ENCODE measurements at places on chromosomes 5 and 9.

DNA sequence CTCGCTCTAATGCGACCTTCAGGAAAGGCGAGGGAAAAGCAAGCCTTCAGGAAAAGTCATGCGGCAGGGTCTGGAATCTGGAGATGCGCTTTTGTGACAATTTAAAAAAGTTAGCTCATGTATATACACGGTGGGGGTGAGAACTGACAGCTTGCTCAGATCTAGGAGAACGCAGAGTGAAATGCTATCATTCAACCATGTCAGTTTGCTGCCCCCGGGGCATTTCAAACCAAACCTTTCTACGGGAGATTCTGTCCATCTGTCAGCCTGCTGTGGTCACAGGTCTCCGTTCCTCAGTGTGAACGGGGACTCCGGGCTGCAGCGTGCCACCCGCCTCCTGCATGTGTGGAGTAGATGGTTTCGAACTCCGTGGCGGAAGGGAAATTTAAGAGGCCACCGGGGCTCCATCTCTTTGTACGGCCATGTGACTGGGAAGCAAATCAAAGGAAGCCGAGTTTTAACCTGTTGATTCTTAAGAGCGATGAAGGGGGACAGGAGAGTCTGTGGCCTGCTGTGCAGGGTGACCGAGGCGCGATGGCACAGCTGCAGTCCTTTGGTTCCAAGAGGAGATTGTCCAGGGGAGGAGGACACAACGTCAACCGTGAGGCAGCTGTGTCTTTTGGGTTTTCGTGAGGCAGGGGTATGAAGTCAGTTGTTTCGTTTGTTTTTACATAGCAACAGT, 45.9 kb downstream of the OTULIN start:
- DNase-seq, result no peak

DNA sequence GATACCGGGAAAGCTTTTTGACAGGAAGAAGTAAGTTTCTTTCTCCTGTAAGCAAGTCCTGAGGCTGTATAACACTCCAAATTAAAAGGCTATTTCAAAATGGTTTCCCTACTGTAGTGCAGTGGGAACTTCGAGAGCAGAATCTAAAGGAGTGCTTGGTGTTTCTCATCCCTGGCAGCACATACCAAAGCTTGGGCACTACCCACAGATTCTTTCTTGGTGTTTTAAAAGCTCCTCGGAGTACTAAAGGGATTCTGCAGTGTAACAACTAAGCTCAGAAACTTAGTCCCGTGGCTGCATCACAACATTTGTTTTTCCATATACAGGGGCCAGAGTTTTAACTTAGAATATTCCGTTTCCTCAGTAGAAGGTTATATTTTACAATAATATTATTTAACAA, 5.6 kb upstream of the APC start:
- no peak for DNase-seq

- no peak for DNase-seq
Measured at GRCh38 chr9:129665814-129666520, 520 bp downstream of the PRRX2 start.

GRCh38 chr9:20658677-20659473, 25.2 kb upstream of the FOCAD start:
- no peak for DNase-seq

DNA sequence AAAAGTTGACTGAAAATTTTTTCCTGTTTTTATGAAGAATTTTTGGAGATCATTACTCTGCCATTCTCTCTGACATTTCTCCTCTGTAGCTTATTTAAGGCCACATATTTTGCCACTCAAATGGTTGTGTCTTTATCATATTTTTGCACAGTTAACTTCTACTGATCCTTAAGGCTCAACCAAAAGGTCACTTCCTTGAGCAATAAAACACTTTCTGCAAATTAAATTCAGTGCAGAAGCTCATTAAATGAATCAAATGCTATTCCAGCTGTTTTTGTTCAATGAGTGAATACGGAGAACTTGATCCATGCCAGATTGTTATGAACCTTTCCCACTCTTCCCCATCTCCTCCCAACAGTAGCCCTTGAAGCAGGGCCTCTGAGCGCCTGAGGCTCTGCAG, 93.8 kb upstream of the EPB41L4A start:
- DNase-seq, result no peak

DNA sequence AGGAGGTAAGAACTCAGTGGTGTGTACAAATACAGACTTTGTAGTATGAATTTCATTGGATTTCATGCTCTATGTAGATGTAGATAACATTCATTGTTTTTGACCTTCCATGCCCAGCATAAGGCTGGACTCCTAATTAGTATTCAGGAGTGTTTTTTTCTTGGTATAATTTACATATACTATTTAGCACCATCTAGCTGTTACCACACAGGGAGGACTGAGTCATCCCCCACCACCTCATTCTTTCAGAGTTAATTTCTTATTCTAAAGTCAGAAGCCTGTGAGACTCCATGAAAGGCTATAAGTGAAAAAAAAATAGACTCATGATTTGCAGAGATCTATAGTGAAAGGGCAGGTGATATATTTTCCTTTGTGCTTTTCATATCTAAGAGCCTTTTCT, 555.0 kb downstream of the PRR16 start:
- DNase-seq, result no peak

DNA sequence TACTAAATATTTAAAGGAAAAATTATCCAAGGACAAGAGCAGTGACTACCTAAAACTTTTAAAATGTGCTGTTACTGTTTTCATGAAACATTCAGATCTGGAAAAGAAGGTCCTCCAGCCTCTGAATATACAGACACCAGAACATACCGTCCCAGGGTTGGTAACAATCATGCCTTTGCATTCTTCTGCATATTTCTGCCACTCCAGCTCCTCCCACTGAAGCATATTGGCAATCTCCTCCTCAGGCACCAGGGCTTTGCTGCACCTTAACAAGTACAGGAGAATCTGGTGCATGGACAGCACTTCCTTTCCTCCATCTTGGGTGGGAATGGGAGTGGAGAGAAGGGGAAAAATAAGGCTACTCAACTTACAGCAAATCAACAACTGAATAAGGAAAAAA, 60.0 kb downstream of the DROSHA start:
- DNase-seq, result no peak

DNA sequence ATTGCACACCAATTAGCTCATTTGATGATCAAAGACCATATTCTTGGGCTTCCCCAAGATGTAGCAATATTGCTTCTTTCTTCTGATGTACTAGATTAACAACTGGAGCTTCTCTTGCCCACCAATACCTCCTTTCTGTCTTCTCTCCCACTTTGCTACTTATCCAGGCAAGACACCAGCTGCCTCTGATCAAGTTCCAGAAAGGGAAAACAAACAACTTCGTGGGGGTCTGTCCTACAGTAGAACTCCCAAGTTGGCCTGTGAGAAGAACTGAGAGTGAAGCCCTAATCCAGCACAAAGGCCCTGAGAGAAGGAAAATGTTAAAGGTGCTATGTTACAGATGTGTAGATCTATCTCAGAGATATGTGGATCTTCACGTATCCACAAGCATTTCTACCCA, 44.9 kb downstream of the ADAMTS12 start:
- DNase-seq, result no peak

DNA sequence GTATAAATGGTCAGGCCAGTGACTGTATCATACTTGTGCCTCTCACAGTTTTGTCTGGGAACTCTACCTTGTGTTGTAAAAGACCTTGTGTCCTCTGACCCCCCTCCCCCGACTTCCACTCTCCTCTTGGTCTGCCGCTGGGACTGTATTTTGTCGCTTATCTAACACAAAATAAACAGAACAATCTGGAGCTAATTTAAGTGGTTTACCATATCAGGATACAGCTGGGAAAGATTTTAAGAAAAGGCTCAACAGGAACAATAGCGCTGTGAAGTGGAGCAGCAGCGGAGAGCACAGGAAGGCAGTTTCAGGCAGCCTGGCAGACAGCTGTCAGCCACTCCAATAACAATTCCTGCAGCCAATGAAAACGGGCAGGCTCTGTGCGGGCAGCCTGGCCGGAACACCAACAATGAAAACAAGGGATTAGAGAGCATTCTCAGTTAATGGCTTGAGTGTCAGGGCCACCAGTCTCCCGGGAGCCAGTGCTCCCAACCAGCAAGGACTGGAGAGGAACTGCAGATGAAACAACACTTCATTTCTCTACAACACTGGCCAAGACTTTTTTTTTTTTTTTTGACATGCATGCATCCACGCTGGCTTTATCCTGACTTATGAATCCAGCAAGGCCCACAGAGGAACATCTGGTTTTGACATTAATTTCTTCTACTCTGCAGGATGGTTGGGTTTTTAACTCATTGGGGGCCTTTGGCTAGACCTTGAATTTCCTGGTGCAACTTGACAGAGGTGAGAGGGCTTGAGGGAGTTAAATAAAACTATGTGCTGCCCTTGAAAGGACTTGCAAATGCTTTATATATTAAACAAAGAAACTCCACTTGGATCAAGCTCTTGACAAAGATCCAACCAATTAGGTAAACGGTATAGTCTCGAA, 76.7 kb downstream of the ARSB start:
- no peak for DNase-seq

DNA sequence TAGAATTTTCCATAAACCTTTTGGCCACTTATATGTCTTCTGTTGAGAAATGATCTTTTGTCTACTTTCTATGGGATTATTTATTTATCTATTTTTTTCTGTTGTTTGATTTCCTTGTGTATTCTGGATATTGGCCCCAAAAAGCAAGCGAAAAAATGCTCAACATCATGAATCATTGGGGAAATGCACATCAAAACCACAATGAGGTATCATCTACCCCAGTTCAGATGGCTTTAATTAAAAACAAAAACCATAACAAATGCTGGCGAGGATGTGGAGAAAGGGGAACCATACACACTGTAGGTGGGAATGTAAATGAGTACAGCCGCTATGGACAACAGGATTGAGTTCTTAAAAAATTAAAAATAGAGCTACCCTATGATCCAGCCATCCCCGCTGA, 125.0 kb upstream of the LPCAT1 start:
- no peak for DNase-seq
